ENCODE measurements at places on chromosomes 4 and X.
A peak's percentile ranks its signal among the peaks of the same experiment; 100 is the strongest.

DNA sequence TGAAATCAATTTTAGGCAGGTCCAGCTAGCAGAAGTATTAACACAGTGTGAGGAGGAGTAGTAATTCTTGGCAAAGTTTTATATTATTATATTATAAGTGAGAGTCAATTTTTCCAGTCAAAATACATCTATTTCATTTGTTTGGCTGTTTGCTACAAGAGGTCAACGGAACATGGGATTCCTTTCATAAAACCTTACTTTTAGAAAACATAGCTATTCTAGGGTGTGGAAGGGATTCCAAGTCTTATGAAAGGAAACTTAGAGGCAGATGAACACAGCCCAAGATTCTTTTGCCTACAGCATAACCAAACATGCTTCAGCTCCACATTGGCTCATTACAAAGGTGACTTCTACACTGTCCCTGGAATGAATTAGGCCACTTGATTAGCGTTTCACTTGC, 29.9 kb upstream of the PCDH19 start:
- DNase-seq = no peak

DNA sequence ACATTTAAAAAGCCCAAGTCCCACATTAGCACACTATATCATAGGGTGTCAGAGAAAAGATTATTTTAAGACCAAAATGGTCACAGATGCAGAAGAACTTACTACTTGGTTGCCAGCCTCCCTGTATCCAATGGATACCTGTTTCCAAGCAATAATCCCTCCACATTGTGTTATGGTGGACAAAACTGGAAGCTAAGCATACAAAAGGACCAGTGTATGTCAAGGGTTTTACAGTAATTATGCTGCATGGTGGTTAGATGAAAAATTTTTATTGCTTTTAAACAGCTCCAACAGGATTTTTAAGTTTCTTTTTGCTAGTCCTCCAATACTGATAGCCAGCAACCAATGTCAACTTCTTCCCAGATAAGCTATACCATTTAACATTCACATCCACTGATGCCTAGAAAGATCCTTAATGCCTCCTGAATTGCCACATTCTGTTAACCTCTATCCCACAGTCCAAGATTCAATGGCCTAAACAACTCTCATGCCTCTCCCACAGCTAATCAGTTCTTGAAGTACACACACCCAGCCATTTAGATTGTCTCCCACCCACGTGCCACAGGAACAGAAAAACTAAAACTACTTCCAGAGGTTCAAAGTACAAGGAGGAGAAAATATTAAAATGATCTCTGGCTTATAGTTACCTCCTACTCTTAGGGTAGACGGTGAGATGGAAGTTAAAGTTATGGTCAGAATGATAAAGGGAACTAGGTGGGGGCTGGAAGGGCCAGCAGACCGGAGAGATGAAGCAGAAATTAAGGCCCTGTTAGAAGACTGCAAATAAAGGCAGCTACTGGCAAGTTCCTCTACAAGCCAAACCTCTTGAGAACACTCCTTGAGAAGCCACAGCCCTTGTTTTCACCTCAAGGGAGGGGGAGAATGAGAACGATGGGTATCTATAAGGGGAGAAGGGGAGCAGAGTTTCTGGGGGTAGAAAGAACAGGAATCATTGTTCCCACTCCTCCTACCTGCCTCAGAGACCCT, 5.5 kb downstream of the MED14 start:
- DNase-seq = no peak

DNA sequence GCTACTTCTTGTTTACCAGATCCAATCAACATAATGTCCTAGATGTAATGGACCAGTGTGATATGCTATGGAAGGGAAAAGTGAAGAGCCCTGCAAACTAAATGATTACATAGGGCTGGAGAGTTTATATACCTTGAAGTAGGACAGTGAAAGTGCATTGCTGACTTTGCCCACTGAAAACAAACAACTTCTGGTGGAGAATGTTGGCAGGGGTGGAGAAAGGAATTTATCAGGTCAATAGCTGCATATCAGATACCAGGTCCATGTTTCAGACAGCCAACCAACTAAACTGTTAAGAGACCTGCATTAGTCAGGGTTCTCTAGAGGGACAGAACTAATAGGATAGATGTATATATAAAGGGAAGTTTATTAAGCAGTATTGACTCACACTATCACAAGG, 82.4 kb downstream of the DCUN1D4 start:
- no peak for DNase-seq

DNA sequence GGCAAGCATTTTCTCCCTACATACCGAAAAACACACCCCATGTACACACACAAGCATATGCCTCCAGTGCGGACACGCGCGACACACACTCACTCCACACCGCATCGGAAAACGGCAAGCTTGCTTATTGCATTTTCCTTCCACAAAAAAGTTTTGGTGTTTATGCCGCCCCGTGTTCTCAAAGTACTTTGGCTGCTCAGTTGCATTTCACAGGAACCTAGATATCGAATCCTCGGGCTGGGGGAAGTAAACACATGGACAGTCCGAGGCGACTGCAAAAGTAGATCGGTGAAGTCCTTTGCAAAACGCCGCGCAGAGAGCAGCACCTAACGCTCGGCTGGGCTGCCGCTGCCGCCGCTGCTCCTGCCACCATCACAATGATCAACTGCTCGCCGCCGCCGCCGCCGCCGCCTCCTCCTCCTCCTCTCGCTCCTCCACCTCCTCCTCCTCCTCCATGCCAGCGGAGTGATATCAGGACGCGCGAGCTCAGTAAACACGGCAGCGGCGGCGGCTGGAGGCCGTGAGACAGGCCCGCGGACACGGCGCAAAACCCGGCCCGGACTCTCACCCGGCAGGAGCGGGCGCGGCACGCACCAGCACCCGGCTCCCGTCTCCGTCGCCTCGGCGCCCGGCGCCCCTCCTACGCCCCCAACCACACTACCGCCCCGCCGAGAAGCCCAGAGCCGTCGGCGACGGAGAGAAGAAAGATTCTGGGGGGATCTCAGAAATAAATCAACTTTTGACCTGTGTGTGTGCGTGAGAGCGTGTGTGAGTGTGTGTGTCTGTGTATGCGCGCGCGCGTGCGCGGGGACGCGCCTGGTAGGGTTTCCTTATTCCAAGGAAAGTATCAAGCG, at the start of gene MAML3:
MAML3 (minus strand) TSS at position 467 of the 854 bp plus-strand sequence. CDS start 857 bp downstream, outside the sequence.
- DNase-seq = peak; percentile 80

DNA sequence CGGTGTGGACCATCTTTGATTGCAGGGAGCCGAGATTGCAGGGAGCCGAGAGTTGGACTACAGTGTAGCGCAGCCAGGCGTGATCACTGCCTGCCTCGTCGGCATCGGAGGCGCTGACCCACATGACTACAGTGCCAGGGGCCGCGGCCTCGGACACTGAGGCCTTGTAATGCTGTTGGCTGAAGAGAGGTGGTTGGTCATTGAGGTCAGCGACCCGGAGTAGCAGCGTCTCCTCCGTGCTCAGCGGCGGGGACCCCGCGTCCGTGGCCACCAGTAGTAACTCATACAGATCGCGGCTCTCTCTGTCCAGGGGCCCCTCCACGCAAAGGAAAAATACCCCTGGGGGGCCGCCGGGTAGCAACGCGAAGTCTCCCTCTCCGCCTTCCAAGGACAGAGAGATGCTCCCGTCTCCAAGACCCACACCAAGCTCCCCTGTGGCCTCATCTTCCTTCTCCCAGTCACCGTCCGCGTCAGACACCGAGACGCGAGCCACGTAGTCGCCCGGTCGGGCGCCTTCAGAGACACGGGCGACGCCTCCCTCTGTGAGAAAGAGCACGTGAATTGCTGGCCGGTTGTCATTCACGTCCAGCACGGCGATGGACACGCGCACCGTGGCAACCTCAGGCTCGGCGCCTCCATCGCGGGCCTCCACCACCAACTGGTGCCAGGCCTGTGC, 1.9 kb downstream of the DCHS2 start:
- no peak for DNase-seq
